Stimulated activated CD8-positive, alpha-beta memory T cell treated with anti-CD3 and anti-CD28 coated beads, Interleukin-15, amount 100 ng/mL, for 48 hours (primary cell): ENCODE measurements at places on chromosomes 6 and 20.

DNA sequence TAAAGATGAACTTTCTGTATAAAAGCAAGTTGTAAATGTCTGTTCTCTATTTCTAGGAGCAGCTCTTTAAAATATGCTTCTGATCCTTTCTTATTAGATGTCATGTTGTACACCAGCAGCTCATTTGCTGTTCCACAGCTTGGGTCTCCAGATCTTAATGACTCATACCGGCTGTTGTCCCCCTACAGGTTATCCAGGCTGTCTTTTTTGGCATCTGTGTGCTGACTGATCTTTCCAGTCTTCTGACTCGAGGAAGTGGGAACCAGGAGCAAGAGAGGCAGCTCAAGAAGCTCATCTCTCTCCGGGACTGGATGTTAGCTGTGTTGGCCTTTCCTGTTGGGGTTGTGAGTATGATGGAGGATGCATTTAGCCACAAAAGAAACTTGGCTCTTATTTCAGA lies 76.0 kb downstream of the AIG1 start:
- no peak for DNase-seq

DNA sequence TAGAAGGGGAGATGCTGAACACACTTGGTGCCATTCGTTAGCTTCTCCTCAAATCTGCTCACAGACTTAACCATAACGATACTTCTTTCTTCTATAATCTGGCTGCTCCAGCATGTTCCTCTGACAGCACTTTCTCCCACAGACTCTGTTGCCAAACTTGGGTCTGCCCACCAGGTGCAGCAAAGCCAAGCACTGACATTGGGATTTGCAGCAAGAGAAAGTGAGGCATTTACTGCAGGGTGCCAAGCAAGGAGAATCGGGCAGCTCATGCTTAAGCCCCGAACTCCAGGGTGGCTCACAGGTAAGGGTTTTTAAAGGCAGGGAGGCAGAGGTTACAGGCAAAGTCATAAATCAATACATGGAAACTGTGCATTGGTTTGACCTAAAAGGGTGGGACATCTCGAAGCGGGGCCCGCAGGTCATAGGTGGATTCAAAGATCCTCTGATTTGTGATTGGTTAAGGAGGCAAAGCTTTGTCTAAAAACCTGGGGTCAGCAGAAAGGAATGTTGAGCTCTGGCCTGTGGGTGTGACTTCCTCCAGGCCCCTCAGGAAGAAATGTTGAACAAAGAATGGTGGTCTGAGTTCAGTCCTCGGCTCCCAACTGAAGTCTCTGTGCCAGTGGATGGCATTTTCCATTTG lies 25.1 kb upstream of the PNPLA1 start:
- no peak for DNase-seq

- no peak for DNase-seq
These were observed 7.0 kb downstream of the MUC21 start for GRCh38 chr6:30990422-30991086.

DNA sequence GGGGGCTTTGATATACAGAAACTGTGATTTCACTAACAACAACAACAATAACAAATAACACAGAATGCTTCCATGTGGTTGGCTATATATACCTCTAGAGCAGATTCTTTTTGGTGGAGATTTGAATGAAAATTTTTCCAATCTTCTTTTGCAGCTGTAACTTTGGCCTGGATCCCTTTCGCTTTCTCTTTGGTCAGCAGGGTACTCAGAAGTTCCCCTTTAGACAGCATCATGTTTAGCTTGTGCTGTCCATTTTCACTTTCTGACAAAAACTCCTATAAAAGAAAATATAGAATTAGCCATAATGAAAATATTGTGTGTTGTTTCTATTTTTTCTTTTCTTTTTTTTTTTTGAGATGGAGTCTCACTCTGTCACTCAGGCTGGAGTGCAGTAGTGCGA lies 264.2 kb downstream of the SYNE1 start:
- DNase-seq, result no peak

DNA sequence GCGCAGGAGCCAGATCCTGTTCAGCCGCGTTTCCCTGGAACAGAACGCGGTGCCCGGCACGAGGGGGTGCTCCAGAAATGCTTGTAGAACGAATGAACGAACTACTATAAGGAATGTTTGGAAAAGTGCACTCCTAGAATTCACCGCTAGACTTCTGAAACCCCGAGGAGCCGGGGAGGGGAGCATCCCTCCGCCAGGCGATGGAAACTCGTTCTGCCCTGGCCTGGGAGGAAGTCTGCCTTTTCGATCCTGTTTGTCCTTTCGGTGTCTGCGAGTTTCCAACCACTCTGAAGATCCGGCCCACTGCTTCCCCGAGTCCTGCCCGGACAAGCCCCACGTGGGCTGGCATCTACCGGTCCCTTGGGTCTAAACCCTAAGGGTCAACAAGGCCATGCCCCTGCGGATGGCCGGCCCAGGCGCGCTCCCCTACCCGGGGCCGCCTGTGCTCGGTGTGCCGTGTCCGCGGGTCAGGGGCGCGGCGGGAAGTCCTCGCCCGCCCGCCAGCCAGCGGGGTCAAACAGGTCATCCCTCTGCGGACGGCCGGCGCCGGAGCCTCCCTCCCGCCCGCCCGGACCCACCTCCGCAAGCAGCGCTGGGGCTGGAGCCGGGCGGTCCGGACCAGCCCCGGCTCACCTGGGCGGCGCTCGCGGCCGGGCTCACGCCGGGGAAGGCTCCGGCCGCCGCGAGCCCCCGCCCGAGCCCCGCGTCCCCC lies 526 bp downstream of the SULF2 start:
- DNase-seq, result no peak

DNA sequence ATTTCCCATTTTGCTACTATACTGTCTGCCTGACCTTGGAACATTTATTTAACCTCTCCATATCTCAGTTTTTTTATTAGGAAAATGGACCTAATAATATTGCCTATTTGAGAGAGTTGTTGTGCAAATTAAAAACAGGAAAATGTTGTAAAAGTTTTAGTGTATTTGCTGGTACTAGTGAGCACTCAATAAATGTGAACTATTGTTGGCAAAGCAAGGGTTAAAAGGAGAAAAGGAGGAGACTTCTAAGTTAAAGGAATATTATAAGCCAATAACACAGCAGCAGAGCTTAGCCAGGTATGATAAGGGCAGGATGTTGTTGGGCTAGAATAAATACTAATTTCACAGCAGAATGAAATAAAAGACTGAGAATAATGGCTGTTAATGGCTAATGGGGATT lies 211.9 kb upstream of the FUT9 start:
- DNase-seq, result no peak

GRCh38 chr20:47583551-47583950 lies 81.9 kb downstream of the NCOA3 start:
- no peak for DNase-seq

- no peak for DNase-seq
These were observed 16.5 kb upstream of the APCDD1L start for GRCh38 chr20:58531657-58532056.
